Naive thymus-derived CD4-positive, alpha-beta T cell (primary cell): ENCODE measurements at places on chromosomes 6 and 20.
A peak's percentile ranks its signal among the peaks of the same experiment; 100 is the strongest.

DNA sequence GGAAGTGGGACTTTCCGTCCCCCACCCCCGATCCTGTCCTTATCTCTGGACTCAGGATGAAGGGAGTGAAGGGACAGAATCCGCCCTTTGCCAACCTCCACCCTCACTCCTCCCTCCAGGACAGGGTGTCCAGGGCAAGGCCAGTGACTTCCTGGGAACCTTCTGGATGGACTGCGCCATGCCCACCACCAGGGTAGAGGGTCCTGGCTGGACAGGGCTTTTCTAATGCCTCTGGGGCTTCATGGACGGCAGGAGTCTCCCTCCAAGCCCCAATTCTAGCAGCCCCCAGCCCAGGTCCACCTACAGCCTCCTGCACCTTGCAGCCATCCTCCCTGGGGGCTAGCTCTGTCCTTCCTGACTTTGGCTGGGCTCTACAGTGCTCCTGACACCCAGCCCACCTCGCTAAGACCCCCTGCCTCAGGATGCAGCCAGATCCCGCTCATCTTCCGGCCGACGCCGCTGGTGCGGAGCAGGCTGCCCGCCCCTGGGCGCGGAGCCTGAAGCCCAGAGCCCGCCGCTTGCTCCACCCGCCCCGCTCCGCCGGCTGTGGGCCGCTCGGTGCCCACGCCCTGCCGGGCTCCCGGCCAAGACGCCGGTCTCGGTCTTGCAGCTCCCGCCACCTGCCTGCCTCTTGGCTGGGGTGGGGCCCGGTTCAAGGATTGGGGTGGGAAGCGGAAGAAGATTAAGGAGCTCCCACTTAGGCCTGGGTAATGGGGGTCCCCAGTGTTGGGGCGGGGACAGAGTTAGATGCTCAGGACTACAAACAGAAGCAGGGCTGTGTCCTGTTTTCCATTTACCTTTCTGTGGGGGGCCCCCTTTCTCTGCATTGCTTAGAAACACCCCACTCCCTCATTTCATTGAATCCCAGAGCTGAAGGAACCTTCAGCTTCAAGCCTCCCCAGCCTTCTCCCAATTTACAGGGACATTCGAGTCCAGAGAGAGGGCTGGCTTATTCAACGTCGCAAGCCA is 72.8 kb downstream of the MDGA1 start:
- no peak overlapping the region for H3K27ac ChIP-seq
- H3K4me1 ChIP-seq = no peaks in the 10 kb centered on the region
- no peaks in the 10 kb centered on the region for H3K27me3 ChIP-seq
- peak overlapping the region; percentile 5 for H3K4me3 ChIP-seq
- H3K36me3 ChIP-seq = no peaks in the 10 kb centered on the region

- H3K4me1 ChIP-seq = no peaks in the 10 kb centered on the region
- no peak overlapping the region for H3K27ac ChIP-seq
- no peak for DNase-seq
- no peaks in the 10 kb centered on the region for H3K36me3 ChIP-seq
Measured at GRCh38 chr20:6637160-6637579, 130.3 kb upstream of the BMP2 start.

DNA sequence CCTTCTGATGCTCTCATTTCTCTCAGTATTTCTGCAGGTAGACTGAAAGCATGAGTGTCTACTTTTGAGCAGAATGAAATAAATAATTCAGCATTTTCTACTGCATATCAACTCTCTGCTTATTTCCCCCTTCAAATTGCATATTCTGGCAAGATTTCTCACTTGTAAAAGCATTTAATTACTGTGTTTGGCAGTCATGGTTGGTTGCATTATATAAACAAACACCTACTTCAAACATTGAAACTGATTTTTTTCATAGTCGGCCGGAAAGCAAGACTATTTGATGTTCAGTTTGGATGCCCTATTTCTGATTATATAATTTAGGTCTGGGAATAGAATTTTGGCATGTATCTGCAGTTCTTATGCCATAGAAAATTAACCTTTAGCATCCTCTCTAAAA is 73.1 kb downstream of the PLEKHG1 start:
- DNase-seq = no peak
- H3K4me3 ChIP-seq = no peak overlapping the region
- H3K27ac ChIP-seq = no peak overlapping the region
- no peaks in the 10 kb centered on the region for H3K36me3 ChIP-seq
- no peaks in the 10 kb centered on the region for H3K27me3 ChIP-seq
- H3K4me1 ChIP-seq = no peaks in the 10 kb centered on the region

GRCh38 chr6:2576499-2576898 is 174.2 kb downstream of the MYLK4 start:
- H3K36me3 ChIP-seq = no peaks in the 10 kb centered on the region
- H3K27me3 ChIP-seq = no peaks in the 10 kb centered on the region
- no peak overlapping the region for H3K27ac ChIP-seq
- H3K4me1 ChIP-seq = no peaks in the 10 kb centered on the region
- DNase-seq = no peak

DNA sequence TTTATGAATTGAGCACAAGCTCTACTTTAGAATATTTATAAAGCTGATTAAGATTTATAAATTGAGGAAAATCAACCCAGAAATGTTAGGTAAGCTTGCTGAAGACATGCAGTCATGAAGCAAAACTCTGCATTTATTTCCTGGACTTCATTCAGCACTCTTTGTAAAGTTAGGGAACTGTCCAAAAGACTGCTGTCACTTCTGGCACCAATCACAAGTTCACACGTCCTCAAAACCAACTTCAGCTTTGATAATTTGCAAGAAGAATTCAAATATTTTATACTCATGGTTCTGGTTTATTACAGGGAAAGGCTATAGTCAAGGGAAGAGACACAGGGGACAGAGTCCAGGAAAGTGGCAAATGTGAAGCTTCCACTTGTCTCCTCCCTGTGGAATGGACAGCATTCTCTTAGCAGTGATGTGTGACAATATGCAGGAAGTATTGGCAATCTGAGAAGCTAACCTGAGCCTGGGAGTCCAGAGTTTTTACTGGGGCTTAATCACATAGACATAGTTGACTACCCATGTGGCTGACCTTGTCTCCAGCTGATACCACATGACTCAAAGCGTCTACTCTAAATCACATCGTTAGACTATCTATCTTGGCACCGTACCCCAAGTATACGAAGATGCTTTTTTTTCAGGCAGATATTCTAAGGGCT is 85.4 kb downstream of the PPP1R14C start:
- no peak for DNase-seq
- H3K27me3 ChIP-seq = no peaks in the 10 kb centered on the region

- no peak overlapping the region for H3K27ac ChIP-seq
- H3K4me1 ChIP-seq = no peaks in the 10 kb centered on the region
- no peak overlapping the region for H3K4me3 ChIP-seq
- H3K27me3 ChIP-seq = no peaks in the 10 kb centered on the region
- DNase-seq = no peak
Measured at GRCh38 chr6:15166121-15166520, 79.7 kb upstream of the JARID2 start.

GRCh38 chr6:39790772-39791171 is 1.4 kb upstream of the DAAM2 start:
- no peaks in the 10 kb centered on the region for H3K4me1 ChIP-seq
- no peak overlapping the region for H3K4me3 ChIP-seq
- H3K36me3 ChIP-seq = no peaks in the 10 kb centered on the region
- no peak overlapping the region for H3K27ac ChIP-seq

DNA sequence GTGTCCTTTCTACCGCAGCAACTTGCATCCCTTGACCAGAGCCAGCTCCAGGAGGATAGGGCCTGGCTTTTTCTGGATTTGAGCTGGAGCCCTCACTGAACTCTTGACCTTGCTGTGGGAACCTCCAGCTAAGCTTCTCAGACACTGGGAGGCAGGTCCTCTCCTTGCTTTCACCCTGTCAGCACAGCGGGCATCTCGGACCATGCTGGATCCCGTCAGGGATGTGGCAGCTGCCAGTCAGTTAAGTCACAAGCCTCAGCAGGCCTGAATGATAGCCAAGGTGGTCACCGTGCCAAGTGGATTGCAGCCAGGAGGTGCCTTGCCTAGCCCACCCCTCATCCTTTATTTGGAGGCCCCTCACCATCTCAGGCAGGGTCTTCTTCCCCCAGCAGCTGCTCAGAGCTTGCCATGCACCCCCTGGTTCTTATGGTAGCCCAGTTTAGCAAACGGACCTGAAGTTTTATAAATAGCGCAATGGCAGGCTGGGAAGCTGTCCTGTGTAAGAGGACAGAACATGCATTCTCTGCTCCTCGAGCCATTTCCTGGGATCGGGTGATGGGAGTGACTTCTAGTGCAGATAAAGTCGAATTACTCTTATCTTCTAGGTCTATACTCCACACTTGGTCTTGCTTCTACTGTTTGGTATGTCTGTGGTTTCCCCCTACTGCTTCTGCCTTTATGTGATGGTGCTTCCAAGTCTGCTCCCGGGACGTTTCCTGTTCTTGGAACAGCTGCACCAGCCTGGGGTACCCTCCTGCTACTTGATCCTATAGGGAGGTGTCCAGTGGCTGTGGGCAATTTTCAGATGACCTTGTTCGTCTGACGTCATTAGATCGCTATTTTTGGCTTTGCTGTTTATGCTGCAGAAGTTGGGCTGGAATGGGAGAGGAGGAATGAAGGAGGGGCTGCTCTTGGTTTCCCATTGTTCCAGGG is 7.1 kb upstream of the MYLK2 start:
- no peaks in the 10 kb centered on the region for H3K4me1 ChIP-seq
- DNase-seq = no peak
- no peak overlapping the region for H3K27ac ChIP-seq
- no peaks in the 10 kb centered on the region for H3K27me3 ChIP-seq

GRCh38 chr6:90478278-90478677 is 108.6 kb downstream of the MAP3K7 start:
- no peak overlapping the region for H3K27ac ChIP-seq
- H3K4me3 ChIP-seq = no peak overlapping the region
- DNase-seq = no peak
- H3K27me3 ChIP-seq = no peaks in the 10 kb centered on the region

- H3K36me3 ChIP-seq = peaks cover 3% of the 10 kb centered on the region
- peak overlapping the region; percentile 33 for H3K4me3 ChIP-seq
- no peaks in the 10 kb centered on the region for H3K27me3 ChIP-seq
- DNase-seq = no peak
Measured at GRCh38 chr20:33443006-33443511, 504 bp downstream of the SNTA1 start.

DNA sequence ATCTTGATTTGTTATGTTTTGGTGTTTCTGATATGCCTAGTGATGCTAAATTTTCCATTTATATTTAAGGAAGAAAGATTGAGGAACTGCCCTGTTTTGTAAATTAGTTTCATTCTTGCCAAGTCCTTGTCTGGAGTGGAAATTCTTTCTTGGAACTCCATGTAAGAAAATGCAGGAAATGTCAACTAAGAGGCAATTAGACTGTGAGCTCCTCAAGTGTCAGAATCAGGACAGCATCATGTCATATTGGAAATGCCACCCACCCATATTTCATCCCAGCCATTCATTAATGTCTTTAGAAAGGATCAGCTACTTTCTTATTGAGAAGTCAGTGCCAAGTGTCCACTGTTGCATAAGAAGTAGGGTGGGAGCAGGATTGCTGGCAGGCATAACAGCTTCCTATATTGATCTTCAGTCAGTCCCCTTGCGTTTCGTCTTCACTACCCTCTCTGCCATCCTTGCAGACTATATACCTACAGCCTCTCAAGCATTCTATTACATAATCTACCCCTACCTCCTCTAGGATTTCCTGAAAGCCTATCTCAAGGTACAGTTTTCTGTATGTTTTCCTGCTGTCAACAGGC is 42.4 kb downstream of the HAO1 start:
- DNase-seq = no peak
- no peak overlapping the region for H3K27ac ChIP-seq
- no peaks in the 10 kb centered on the region for H3K4me1 ChIP-seq
- no peaks in the 10 kb centered on the region for H3K27me3 ChIP-seq
- H3K4me3 ChIP-seq = no peak overlapping the region

DNA sequence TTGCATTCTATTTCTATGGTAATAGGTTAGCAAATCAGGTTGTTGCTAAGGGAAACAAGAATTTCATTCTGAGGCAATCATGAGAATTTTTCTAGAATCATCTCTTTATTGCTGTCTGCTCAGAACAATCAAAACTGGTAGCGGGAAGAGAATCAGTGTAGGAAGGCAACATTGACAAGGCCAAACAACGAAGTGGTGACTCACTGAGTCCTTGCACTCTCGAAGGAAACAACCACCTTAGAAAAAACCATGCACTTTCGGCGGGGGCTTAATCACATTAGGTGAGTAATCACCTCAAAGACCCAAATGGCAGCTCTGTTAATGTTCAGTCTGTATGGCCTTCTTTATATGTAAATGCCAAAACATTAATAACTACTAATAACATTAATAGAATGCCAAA is 78.8 kb upstream of the MAP7 start:
- H3K36me3 ChIP-seq = no peaks in the 10 kb centered on the region
- no peaks in the 10 kb centered on the region for H3K4me1 ChIP-seq
- no peak overlapping the region for H3K4me3 ChIP-seq
- H3K27me3 ChIP-seq = no peaks in the 10 kb centered on the region
- no peak for DNase-seq
- H3K27ac ChIP-seq = no peak overlapping the region

- H3K4me3 ChIP-seq = no peak overlapping the region
- no peaks in the 10 kb centered on the region for H3K36me3 ChIP-seq
- DNase-seq = no peak
- no peaks in the 10 kb centered on the region for H3K27me3 ChIP-seq
Measured at GRCh38 chr6:40630051-40630450, 42.9 kb upstream of the LRFN2 start.

GRCh38 chr6:112253841-112254816 is at the start of gene LAMA4:
Gene LAMA4 (minus strand): TSS chr6:112254567. CDS start chr6:112254150, 417 bp downstream.
- no peaks in the 10 kb centered on the region for H3K4me1 ChIP-seq
- no peak within 1 kb of the TSS for H3K27ac ChIP-seq
- H3K4me3 ChIP-seq = peak within 1 kb of the TSS; percentile 43
- H3K27me3 ChIP-seq = no peaks in the 10 kb centered on the region
- no peak for DNase-seq
